Activated CD8-positive, alpha-beta T cell treated with anti-CD3 and anti-CD28 coated beads for 36 hours (primary cell): ENCODE measurements at places on chromosomes 13 and 19. TPM values are rescaled to one million over a fixed set of nuclear protein-coding genes. Genes with fewer than 3 reads are reported as not detected.

The TMEM272 gene
- total RNA-seq = 0.32 TPM

The SBK2 gene
- total RNA-seq = not detected

GRCh38 chr19:9857920-9858746, 23.0 kb downstream of the PIN1 start:
- peaks cover 73% of the 10 kb centered on the region for H3K4me1 ChIP-seq
- peak; percentile 24 for DNase-seq
- H3K36me3 ChIP-seq = peaks cover 6% of the 10 kb centered on the region
- H3K27ac ChIP-seq = peak overlapping the region; percentile 96
- H3K4me3 ChIP-seq = peak overlapping the region; percentile 74
- H3K27me3 ChIP-seq = no peaks in the 10 kb centered on the region

- H3K4me1 ChIP-seq = peaks cover 11% of the 10 kb centered on the region
- H3K36me3 ChIP-seq = peaks cover 10% of the 10 kb centered on the region
- H3K27ac ChIP-seq = no peak within 1 kb of the TSS
Observed at GRCh38 chr19:35030257-35031071, at the start of gene SCN1B. TSS of gene SCN1B (plus strand) at chr19:35030470. CDS start at chr19:35030821, 351 bp downstream.

The SLC1A6 gene
- total RNA-seq = not detected

GRCh38 chr13:28819735-28820098, 422 bp upstream of the MTUS2 start:
- peaks cover 53% of the 10 kb centered on the region for H3K27me3 ChIP-seq
- peak; percentile 53 for DNase-seq
- H3K36me3 ChIP-seq = no peaks in the 10 kb centered on the region
- H3K27ac ChIP-seq = no peak overlapping the region

The KLK7 gene
- total RNA-seq = not detected

DNA sequence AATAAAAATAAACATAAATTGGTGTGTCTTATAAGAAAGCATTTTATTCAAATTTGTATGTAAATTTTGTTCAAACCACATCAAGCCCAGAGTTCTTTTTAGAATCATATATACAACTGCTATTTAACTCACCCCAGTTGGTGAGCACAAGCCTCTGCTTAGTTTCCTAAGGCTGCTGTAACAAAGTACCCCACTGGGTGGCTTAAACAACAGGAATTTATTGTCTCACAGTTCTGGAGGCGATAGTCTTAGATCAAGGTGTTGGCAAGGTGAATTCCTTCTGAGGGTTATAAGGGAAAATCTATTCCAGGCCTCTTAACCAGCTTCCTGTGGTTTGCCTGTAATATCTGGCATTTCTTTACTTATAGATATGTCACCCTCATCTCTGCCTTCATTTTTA, 1133.5 kb downstream of the OLFM4 start:
- H3K27ac ChIP-seq = no peak overlapping the region
- no peaks in the 10 kb centered on the region for H3K36me3 ChIP-seq
- no peaks in the 10 kb centered on the region for H3K27me3 ChIP-seq
- no peak for DNase-seq

GRCh38 chr13:28716511-28716910, 2.3 kb downstream of the SLC46A3 start:
- peaks cover 36% of the 10 kb centered on the region for H3K4me1 ChIP-seq
- no peak for DNase-seq

DNA sequence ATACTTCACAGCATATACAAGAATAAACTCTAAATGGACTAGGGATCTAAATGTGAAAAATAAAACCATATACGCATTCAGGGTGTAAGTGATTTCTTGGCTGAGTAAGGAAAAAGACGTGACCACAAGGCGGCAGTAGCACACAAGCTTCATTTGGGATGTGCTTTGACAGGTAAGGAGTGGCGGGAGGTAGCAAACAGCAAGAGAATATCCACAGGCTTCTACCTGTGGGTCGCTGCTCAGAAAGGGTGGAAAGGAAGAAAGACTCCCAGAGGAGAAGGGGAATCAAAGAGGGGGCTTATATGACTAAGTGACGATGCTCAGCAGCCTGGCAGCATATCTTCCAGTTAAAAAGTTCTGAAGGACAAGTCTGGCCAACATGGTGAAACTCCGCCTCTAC, 2.5 kb upstream of the ZNF121 start:
- peaks cover 20% of the 10 kb centered on the region for H3K36me3 ChIP-seq
- no peak overlapping the region for H3K4me3 ChIP-seq
- no peak overlapping the region for H3K27ac ChIP-seq
- DNase-seq = peak; percentile 91
- peaks cover 7% of the 10 kb centered on the region for H3K27me3 ChIP-seq

- H3K27ac ChIP-seq = no peak overlapping the region
- H3K36me3 ChIP-seq = peaks cover 9% of the 10 kb centered on the region
- no peaks in the 10 kb centered on the region for H3K27me3 ChIP-seq
- no peak for DNase-seq
- H3K4me1 ChIP-seq = peaks cover 35% of the 10 kb centered on the region
- H3K4me3 ChIP-seq = no peak overlapping the region
Observed at GRCh38 chr13:48491423-48492095, 41.3 kb downstream of the RCBTB2 start.

DNA sequence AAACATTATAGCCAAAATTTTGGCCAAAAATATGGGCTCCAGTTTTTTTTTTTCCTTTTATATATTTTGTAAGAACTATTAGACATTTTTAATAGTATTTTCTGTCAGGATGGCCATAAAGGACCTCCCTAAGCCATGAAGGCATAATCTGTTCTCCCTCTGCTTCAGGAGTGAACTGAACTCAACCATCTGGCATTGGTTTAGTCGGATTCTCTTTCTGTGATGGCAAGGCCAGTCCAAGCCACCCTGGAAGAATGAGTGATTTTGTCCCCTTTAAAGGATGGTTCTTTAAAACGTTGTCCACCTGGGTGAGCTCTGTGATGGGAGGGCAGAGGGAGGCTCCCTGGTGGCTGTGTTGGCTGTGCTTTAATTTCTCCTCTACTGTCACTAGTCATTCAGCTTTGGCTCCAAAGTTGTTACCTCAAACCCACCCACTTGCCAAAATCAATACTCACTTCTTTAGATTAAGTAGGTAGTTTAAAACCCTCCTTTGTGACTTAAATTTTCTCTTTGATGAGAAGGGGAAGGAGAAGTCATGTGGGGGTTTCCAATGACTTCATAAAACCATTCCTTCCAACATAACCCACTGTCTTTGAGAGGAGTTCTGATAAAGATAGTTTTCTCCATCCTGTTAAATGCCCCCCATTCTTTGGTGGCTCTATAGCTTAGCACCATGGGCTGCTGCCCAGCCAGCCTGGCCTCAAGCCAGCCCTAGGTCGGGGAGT, 4.4 kb downstream of the TNFRSF19 start:
- H3K36me3 ChIP-seq = no peaks in the 10 kb centered on the region
- peaks cover 30% of the 10 kb centered on the region for H3K27me3 ChIP-seq
- no peak for DNase-seq
- H3K4me3 ChIP-seq = no peak overlapping the region

DNA sequence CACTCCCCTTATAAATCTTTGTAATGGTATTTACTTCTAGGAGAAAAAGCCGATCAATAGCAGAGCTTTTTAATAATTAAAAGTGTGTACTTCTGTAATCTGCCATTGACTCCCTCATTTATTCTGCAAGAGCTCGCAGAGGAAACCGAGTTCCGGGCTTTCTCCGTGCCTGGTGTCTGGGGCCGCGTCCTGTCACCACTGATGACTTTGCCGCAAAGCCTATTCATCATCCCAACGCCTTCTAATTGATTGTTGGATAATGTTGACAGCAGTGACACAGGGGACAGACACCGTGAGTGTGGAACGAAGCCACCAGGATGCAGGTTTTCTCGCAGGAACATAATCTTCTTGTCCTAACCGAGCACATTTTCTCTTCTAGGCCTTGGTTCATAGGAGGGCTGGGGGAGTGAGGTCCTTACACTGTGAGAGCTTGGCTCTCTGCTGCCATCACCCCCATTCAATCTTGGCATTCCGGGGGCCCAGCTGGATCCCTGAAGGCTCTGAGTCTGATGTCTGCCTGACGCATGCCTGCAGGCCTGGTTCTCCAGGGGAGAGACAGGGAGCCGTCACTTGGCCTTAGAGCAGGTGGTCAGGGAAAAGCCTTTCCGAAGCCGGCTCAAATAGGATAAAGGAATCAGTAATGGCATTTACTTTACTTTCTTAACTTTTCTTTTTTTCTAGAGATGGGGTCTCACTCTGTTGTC, 110.3 kb downstream of the KDM4B start:
- no peaks in the 10 kb centered on the region for H3K27me3 ChIP-seq
- H3K4me1 ChIP-seq = peaks cover 22% of the 10 kb centered on the region
- peaks cover 10% of the 10 kb centered on the region for H3K36me3 ChIP-seq
- DNase-seq = no peak

- H3K4me3 ChIP-seq = no peak overlapping the region
- H3K27me3 ChIP-seq = no peaks in the 10 kb centered on the region
- no peak for DNase-seq
- no peaks in the 10 kb centered on the region for H3K4me1 ChIP-seq
Observed at GRCh38 chr13:35818633-35819067, 312.5 kb downstream of the DCLK1 start.

The TMC4 gene
- 0.54 TPM for total RNA-seq

GRCh38 chr19:2540646-2541454, 64.9 kb downstream of the GADD45B start:
- H3K27me3 ChIP-seq = no peaks in the 10 kb centered on the region
- no peak for DNase-seq
- no peak overlapping the region for H3K27ac ChIP-seq
- no peak overlapping the region for H3K4me3 ChIP-seq
- H3K4me1 ChIP-seq = peaks cover 28% of the 10 kb centered on the region
- H3K36me3 ChIP-seq = no peaks in the 10 kb centered on the region

The MEIOSIN gene
- not detected for total RNA-seq

The IRGC gene
- total RNA-seq = not detected

DNA sequence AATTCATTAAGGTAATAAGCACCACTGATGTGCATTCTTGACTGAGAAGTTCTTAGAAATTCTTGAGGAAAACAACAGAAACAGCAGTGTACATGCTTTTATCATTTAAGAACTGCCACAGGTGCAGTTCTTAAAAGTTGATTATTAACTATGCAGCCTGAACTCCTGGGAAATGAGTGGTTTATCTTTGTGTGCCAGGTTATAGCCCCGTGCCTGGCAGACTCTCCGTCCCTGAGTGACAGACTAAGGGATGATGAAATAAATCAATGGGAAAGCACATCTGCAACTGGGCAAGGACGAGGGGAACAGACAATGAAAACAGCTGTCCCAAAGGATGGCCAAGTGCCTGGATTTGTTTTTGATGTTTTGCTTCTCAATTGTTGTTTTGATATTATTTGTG, 84.4 kb upstream of the SPATA13 start:
- peak overlapping the region; percentile 0 for H3K4me3 ChIP-seq
- peaks cover 2% of the 10 kb centered on the region for H3K27me3 ChIP-seq
- peaks cover 4% of the 10 kb centered on the region for H3K4me1 ChIP-seq

DNA sequence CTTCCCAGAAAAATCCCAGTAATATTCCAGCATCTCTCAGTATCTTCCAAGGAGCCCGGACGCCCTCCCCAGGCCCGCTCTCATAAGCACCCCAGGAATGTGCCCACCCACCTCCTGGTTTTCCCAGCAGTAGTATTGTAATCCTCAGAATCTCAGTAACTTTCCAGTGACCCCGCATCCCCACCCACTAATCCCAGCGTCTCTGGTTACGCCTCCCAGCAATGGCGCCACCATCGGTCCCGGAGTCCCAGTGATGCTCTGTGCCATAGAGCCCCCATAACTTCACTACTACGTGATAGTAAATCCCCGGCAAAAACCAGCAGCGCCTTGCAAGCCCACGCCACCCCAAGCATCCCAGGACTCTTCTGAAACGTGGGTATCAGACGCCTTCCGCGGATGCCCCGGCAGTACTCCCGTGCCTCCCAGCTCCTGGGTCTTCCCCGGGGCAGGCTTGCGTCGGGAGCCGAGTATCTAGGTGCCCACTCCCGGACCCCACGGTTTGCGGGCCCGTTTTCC, 928 bp upstream of the PNPLA6 start:
- peak overlapping the region; percentile 91 for H3K27ac ChIP-seq

DNA sequence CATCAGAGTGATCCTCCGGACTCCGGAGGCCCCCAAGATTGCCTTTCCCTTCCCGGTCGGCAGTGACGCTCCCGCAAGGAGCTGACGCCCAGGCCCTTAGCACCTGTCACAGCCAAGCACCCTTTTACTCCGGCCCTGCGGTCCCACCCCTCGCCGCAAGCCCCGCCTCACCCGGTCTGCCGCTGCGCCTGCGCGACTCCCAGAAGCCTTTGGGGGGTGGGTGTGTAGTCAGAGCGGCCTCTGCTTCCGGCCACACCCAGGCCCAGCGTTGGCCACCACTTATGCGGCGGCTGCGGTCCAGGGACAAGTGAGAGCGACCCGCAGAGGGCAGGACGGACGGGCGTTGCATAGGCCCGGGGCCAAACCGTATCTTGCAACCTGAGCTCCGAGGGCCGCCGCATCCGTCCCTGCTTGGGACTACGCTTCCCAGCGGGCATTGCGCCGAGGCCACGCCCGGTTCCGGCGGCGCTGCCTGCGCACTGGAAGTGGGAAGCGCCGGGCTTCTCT, 441 bp upstream of the ZFP28 start:
- peak; percentile 91 for DNase-seq
- H3K27ac ChIP-seq = peak overlapping the region; percentile 94
- H3K4me3 ChIP-seq = peak overlapping the region; percentile 83
- peaks cover 49% of the 10 kb centered on the region for H3K36me3 ChIP-seq

- H3K4me3 ChIP-seq = peak overlapping the region; percentile 75
- H3K27ac ChIP-seq = peak overlapping the region; percentile 59
- peaks cover 12% of the 10 kb centered on the region for H3K4me1 ChIP-seq
- peak; percentile 75 for DNase-seq
Observed at GRCh38 chr19:4866595-4867424, 657 bp downstream of the PLIN3 start.

DNA sequence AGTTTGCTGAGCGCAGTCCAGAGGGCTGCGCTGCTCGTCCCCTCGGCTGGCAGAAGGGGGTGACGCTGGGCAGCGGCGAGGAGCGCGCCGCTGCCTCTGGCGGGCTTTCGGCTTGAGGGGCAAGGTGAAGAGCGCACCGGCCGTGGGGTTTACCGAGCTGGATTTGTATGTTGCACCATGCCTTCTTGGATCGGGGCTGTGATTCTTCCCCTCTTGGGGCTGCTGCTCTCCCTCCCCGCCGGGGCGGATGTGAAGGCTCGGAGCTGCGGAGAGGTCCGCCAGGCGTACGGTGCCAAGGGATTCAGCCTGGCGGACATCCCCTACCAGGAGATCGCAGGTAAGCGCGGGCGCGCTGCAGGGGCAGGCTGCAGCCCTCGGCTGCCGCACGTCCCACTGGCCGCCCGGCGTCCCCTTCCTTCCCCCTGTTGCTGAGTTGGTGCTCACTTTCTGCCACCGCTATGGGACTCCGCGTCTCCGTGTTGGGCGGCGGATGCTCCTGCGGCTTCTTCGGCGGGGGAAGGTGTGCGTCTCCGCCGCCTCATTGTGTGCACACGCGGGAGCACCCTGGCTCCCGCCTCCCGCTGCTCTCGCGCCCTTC, 772 bp downstream of the GPC6 start:
- no peak overlapping the region for H3K27ac ChIP-seq
- no peak for DNase-seq
- H3K36me3 ChIP-seq = no peaks in the 10 kb centered on the region

DNA sequence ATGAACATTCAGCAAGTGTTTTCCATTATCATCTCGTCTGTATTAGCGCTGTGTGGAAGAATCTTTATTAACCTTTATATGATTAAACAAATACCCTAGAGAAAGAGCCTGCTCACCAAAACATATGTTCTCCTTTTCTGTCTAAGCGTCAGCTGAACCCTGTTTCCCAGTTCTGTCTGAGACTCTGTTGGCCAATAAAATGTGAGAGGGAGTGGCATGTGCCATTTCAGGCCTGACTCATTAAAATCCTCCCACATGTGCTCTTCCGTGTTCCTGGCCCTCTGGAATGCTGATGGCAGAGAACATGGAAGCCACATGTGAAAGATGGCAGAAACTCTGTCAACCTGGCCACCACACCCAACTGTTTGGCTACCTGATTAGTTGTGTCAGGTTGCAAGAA, 181.9 kb upstream of the EDNRB start:
- H3K4me3 ChIP-seq = no peak overlapping the region
- H3K27me3 ChIP-seq = peaks cover 2% of the 10 kb centered on the region
- H3K36me3 ChIP-seq = no peaks in the 10 kb centered on the region

The CD37 gene
- total RNA-seq = 131 TPM
